Activated T-cell treated with anti-CD3 and anti-CD28 coated beads for 4 hours (primary cell): ENCODE measurements at places on chromosomes 7 and 10.

DNA sequence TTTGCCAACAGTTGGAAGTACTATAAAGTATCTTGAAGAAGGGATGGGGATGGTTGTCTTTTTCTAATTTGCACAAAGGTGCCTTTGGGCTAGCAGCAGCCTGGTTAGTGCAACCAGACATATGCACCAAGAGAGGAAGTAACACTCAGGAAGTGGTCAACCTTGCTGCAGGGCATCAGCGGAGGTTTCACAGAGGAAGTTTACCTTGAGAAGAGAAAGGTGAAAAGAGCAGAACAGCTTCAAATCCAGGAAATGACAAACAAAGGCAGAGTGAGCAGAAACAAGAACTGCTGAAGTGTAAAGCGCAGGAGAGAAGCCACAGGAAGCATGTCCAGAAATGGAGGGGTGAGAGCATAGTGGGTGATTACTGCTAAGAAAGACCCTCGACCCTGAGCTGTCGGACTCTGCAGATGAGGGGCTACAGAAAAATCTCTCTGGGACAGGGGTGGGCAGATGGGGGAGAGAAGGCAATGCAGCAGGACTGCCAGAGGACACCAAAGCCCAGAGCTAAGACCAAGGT, 66.9 kb downstream of the STK17A start:
- DNase-seq = peak; percentile 29

DNA sequence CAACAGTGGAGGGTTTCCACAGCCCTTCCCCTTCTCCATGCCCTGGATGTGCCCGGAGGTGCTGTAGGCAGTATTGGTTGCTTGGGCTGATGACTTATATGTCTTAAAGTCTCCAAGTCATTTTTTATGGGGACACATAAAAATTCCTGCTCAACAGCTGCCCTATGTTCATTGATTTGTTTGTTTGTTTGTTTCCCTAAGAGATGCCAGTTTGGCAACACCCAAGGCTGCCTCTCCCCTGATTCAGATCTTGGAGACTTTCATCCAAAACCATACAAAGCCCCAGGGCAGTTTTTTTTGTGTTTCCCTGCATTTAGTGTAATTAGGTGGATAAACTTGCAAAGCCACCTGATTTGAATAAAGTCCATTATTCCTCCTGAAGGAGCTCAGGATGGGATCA, 115.3 kb downstream of the PLPP4 start:
- DNase-seq = no peak

GRCh38 chr10:110524179-110524858, 26.6 kb downstream of the DUSP5 start:
- DNase-seq = no peak

- no peak for DNase-seq
Measured at GRCh38 chr10:67802767-67803538, 35.0 kb downstream of the DNAJC12 start.

GRCh38 chr7:20035279-20035875, 181.8 kb downstream of the MACC1 start:
- DNase-seq = no peak

- no peak for DNase-seq
Measured at GRCh38 chr10:61751599-61751998, 88.9 kb downstream of the CABCOCO1 start.

GRCh38 chr7:130154501-130155317, 50.5 kb downstream of the TMEM209 start:
- DNase-seq = no peak

DNA sequence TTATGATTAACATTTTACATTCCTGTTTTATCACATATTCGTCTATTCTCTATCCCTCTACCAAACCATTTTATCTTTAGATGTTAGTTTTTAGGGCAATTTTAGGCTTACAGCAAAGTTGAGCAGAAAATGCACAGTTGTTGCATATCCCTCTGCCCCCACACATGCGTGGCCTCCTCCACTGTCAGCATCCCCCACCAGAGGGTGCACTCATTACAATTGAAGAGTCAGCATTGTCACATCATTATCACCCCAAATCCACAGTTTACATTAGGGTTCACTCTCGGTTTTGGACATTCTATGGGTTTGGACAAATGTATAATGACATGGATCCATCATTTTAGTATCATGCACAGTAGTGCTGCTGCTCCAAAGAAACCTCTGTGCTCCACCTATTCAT, 86.4 kb downstream of the WDR37 start:
- no peak for DNase-seq

- no peak for DNase-seq
Measured at GRCh38 chr7:146635205-146636032, 518.8 kb downstream of the CNTNAP2 start.

- no peak for DNase-seq
Measured at GRCh38 chr7:74544706-74545469, 91.2 kb downstream of the GTF2IRD1 start.

DNA sequence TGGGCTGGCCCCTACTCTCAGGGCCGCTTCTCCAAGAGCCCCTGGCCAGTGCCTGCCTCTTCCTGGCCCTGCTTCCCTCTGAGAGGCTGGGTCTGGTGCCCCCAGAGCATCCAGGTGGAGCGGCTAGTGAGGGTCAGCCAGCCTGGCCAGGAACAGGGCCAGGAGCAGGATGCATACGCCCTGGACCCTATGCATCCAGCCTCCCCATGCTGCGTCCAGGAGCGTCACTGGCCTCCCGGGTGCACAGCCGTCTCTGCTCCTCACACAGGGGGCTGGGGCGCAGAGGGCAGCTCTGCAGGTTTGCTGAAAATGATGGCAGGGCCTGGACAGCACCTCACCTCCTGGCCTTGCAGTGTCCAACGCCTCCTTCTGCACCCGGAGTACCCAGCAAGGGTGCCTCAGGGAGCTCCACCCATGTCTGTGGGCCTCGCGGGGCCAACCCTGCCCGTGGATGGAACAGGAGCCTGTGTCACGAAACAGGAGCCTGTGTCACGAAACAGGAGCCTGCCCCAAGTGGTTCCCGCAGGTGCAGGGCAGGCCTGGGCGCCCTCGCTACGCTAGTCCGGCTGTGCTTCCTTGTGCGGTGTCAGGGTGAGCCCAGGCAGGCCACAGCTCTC, 246.2 kb upstream of the PPP2R2D start:
- no peak for DNase-seq

DNA sequence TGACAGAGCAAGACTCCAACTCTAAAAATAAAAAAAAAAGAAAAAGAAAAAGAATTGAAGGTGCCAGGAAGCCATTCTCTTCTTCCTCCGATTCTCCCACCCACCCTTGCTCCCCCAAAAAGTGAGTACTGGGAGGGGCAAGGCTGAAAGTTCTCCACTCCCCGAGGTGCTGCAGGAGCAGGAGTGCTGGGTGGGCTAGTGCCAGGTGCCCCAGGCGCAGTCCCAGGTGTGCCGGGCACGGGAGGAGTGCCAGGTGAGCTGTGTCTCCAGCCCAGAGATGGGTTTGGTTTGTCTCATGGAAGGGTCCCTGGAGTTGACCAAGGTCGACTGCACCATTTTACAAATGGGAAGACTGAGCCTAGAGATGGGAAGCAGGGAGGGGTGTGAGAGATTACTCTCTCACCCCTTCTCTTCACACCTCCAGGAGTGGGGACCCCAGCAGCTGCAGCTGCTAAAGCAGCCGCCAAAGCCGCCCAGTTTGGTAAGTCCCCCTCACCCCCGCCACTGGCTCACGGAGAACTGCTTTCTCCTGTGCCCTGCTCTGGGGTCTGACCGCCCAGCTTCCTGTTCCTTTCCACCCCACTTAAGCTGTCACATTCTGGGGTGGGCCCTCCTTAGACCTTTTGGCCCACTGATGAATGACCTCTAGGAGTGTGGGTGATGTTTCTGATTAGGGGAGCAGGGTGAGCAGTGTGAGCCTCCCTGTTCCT, 26.2 kb upstream of the LIMK1 start:
- no peak for DNase-seq

- DNase-seq = no peak
Measured at GRCh38 chr7:43417455-43417854, 165.5 kb upstream of the STK17A start.

DNA sequence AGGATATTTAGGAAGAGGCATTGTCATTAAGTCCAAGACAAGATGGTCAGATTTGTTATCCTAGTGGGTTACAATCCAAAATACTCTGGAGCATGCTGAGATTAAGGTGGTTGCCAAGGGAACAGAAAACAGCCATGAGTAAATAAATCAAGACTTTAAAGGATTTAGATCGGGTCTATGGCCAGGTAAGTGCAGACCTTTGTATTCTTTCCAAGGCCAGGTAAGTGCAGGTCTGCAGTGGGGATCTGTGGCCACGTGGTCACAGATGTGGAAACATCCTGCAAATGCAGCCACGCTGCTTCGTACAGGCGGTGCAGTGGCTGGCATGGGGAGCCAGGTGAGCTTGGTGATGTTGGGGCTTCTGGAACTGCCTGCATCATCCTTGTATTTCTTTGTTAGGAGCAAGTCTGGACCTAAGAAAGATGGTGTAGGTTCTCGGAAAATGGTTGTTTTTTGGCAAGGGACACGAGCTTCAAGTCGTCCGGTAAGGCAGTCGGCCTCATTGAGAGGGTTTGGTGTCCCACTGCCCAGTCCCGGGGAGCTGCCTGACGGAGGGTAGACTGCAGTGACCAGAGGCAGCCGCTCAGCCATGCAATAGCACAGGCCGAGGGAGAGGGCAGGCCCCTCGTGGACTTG, 21.8 kb downstream of the ZNF775 start:
- DNase-seq = no peak

- no peak for DNase-seq
Measured at GRCh38 chr7:76044375-76044865, 3.4 kb downstream of the STYXL1 start.

GRCh38 chr10:47402641-47403301, 18.7 kb upstream of the ZNF488 start:
- no peak for DNase-seq

GRCh38 chr7:31307972-31308371, 32.6 kb downstream of the NEUROD6 start:
- no peak for DNase-seq

DNA sequence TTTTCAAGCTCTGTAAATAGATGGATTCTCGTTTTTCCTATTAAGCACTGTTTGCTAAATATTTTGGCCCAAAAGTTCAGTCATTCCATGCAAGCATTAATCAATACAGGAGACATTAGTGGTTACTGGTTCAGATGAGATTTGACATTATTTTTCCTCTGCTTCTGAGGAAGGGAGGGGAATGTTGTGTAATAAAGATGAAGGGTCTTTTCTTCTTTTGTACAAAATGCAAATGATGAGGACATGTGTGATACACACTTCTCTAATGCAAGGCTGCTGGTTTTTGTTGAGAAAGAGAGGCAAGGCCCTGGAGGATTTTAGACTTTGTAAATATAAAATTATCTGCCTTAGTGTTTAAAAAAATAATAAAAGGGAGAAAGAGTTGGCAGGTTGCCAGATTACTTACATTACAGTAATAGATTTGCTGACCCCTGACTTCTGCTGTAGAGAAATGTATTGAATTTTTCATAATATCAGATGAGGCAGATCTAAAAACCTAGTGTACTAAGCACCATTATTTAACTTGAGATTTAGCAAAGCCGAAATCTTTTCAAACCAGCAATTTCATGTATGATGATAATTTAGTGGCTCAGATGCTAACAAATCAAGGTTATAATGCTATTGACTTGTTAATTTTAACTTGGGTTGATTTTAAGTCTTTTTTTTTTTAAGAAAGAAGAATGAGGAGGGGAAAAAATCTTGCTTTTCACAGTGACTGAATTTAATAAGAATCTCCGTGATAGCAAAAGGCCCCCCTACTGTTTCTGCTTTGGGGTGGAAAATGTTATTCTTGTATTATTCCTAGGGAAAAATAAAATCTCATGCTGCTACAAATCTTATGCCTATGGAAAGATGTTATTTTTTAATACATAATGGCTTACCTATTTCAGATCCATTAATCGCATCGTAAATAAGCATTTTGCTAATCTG, 180.1 kb downstream of the ARID5B start:
- DNase-seq = no peak

DNA sequence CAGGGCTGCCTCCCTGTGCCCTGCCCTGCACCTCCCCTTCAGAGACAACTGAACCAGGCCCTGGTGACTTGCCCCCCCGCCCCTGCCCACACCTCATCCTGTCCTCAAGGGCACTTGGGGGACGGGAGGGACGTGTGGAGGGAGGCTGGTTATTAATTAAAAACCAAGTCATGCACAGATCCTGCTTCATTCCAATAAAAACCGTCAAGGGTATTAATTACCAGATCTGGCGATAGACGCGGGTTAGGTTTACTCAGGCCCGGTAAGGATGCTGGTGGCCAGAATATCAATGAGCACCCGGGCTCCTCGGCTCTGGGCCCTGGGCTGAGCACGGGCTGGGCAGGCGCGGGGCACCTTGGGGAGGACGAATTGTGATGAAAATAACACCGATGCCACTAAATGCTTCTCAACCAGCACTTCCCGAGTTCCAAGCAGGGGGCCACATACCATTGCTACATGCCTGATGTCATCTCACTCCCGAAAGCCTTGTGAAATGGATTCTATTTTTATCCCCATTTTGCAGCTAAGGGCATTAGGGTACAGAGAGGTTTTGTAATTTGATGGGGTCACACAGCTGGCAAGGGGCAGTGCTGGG, 24.5 kb upstream of the GTF2IRD1 start:
- DNase-seq = no peak

DNA sequence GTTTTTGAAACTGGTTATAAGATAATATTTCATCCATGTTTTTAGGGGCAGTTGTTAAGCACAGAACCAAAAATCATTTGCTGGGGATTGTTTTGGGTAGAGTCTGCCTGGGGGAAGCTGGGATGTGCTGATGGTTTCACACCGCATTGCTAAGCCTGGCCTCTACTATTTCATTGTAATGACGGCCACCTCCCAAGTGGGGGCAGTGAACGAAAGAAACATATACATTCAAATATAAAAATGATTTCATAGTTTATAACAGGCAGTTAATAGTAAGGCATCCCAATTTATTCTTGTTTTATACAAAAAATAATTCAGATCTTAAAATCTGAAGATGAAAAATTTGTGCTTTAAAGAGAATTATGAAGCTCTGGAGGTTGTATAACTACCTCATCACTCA, 750.8 kb downstream of the REEP3 start:
- DNase-seq = no peak

- DNase-seq = no peak
Measured at GRCh38 chr7:154931906-154932305, 71.0 kb downstream of the PAXIP1 start.

GRCh38 chr10:3892440-3893425, 107.7 kb upstream of the KLF6 start:
- no peak for DNase-seq

- DNase-seq = no peak
Measured at GRCh38 chr10:106661767-106662140, 502.8 kb downstream of the SORCS1 start.

DNA sequence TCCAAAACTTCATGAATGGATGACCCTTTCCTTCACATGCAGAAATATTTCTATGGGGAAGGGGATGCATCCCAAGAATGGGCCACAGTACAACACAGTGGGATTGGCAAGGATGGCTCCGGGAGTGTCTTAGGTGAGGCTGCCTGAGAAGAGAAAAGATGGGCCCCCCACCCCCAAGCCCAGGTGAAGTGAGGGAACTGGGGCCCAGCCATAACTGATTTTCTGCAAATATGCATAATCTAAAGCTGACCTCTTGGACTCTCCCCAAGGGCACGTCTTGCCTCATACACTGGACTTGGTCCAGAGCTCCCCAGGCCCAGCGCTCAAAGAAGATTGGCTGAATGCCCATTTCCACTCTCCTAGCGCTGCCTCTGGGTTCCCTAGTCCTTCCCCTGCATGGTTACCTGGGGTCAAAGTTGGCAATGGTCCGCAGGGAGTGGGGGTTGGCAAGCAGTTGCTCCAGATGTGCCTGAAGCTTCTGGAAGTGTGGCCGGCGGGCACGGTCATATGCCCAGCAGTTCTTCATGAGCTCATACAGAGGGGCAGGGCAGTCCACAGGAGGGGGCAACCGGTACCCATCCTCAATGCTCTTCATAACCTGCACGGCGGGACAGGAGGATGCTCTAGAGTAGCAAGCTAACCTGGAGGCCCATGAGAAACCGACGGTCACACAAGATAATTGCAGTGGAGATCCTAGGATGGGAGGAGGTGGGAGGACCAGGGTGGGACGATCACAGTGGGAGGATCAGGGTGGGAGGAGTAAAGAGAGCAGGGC, 12.3 kb downstream of the ZYX start:
- no peak for DNase-seq
